Activated CD8-positive, alpha-beta T cell treated with anti-CD3 and anti-CD28 coated beads for 36 hours (primary cell): ENCODE measurements at places on chromosomes 13 and 19. TPM values are rescaled to one million over a fixed set of nuclear protein-coding genes. Genes with fewer than 3 reads are reported as not detected.

The LRP3 gene
- total RNA-seq, result 0.31 TPM

The MEIOSIN gene
- not detected for total RNA-seq

The DAND5 gene
- not detected for total RNA-seq

The DNAJC3 gene
- 15.9 TPM for total RNA-seq

The ZNF44 gene
- 6.1 TPM for total RNA-seq

The NLRP4 gene
- total RNA-seq, result not detected

The CEACAM5 gene
- total RNA-seq, result not detected

The IGFL3 gene
- total RNA-seq, result not detected

- H3K4me1 ChIP-seq, result peaks cover 7% of the 10 kb centered on the region
- DNase-seq, result peak; percentile 19
- no peak overlapping the region for H3K27ac ChIP-seq
- H3K4me3 ChIP-seq, result peak overlapping the region; percentile 44
- no peaks in the 10 kb centered on the region for H3K36me3 ChIP-seq
- H3K27me3 ChIP-seq, result peaks cover 17% of the 10 kb centered on the region
These were observed 111.5 kb downstream of the PTPRS start for GRCh38 chr19:5228932-5229777.

GRCh38 chr13:78606471-78607408 lies 3.4 kb upstream of the POU4F1 start:
- H3K36me3 ChIP-seq, result no peaks in the 10 kb centered on the region
- no peak for DNase-seq
- no peak overlapping the region for H3K4me3 ChIP-seq
- H3K27me3 ChIP-seq, result peaks cover 82% of the 10 kb centered on the region
- H3K4me1 ChIP-seq, result peaks cover 25% of the 10 kb centered on the region

- no peak overlapping the region for H3K27ac ChIP-seq
- H3K4me1 ChIP-seq, result peaks cover 14% of the 10 kb centered on the region
- H3K4me3 ChIP-seq, result no peak overlapping the region
- H3K27me3 ChIP-seq, result peaks cover 38% of the 10 kb centered on the region
- H3K36me3 ChIP-seq, result peaks cover 18% of the 10 kb centered on the region
These were observed 13.1 kb downstream of the EPS8L1 start for GRCh38 chr19:55088543-55089341.

GRCh38 chr13:81394640-81395039 lies 1053.7 kb upstream of the SPRY2 start:
- no peak for DNase-seq
- H3K4me3 ChIP-seq, result no peak overlapping the region
- H3K27me3 ChIP-seq, result no peaks in the 10 kb centered on the region
- no peaks in the 10 kb centered on the region for H3K4me1 ChIP-seq
- H3K27ac ChIP-seq, result no peak overlapping the region

GRCh38 chr13:102035969-102036368 lies 365.9 kb downstream of the FGF14 start:
- DNase-seq, result no peak
- no peak overlapping the region for H3K27ac ChIP-seq
- H3K36me3 ChIP-seq, result no peaks in the 10 kb centered on the region
- no peaks in the 10 kb centered on the region for H3K27me3 ChIP-seq
- no peaks in the 10 kb centered on the region for H3K4me1 ChIP-seq

DNA sequence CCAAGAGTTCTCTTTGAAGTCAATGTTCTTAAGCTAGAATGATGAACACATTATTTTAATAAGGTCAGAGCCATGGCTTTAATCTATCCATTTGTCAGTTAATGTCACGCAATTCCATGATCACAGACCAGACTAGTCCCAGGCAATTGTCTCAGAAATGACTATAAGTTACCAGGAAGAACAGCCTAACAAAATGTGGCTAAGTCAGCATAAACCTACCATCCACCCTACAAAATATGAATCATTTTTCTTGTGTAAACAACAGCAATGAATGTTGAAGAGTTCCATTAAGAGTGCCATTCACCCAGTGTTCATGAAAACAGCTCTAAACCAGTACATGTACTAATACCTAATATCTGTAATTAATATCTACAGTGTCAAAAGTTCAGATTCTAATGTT lies 127.5 kb downstream of the KCTD12 start:
- no peak overlapping the region for H3K27ac ChIP-seq
- H3K4me1 ChIP-seq, result no peaks in the 10 kb centered on the region
- H3K4me3 ChIP-seq, result no peak overlapping the region
- H3K27me3 ChIP-seq, result no peaks in the 10 kb centered on the region

DNA sequence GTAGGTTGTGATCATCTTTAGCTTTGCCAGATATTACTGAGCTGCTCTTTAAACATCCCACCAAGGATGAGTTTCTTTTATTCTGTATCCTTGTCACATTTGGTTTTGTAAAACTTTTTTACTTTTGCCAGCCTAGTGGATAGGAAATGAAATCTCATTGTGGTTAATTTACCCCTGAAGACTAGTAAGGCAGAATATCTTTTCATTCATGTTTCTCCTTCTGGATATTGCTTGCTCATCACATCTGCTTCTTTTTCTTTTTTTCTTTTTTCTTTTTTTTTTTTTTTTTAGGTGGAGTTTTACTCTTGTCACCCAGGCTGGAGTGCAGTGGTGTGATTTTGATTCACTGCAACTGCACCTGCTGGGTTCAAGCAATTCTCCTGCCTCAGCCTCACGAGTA lies 31.3 kb downstream of the SIPA1L3 start:
- peaks cover 26% of the 10 kb centered on the region for H3K36me3 ChIP-seq
- peaks cover 5% of the 10 kb centered on the region for H3K4me1 ChIP-seq
- no peaks in the 10 kb centered on the region for H3K27me3 ChIP-seq
- H3K27ac ChIP-seq, result no peak overlapping the region
- no peak overlapping the region for H3K4me3 ChIP-seq

DNA sequence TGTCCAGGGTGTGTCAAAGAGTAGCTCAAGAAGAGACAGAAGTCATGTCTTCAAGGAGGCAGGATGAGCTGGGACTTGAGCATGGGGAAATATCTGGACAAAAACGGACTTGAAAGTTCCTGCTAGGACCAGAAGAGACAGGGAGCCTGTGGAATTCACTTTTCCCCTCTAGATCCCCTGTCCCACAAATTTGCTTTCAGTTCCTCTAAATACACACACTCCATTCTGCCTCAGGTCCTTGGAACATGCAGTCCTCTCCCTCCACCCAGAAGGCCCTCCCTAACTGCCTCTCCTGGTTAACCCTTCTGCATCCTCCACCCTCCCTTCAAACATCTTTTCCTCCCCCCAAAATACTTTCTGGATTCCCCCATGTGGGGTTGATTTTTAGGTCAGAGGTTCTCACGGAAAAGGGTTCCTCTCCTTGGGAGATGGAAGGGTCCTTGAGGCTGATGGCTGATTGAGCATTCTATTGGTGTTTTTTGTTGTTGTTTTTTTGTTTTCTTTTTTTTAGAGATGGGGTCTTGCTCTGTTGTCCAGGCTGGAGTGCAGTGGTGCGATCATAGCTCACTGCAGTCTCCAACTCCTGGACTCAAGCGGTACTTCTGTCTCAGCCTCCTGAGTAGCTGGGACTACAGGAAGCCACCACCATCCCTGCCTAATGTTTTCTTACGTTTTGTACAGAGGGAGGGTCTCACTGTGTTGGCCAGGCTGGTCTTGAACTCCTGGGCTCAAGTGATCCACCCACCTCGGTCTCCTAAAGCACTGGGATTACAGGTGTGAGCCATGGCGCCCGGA lies 6.9 kb upstream of the RETN start:
- no peak overlapping the region for H3K4me3 ChIP-seq
- no peaks in the 10 kb centered on the region for H3K36me3 ChIP-seq
- H3K4me1 ChIP-seq, result peaks cover 19% of the 10 kb centered on the region
- peaks cover 3% of the 10 kb centered on the region for H3K27me3 ChIP-seq
- no peak overlapping the region for H3K27ac ChIP-seq

DNA sequence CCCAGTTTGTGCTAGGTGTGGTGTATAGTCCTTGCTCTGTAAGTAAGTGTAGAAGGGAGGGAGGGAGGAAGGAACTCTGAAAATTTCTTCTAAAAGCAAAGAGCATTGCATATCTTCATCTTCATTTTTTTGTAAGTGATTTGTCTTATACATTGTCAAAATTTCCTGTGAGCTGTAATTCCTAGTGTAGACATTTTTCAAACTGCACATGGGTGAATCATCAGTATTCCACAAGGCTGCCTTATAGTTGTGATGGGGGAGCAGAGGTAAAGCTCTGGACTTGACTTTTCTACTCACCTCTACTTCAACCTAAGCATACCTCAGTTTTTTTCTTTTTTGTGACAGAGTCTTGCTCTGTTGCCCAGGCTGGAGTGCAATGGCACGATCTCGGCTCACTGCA lies 86.9 kb downstream of the CDK8 start:
- no peak for DNase-seq
- H3K27ac ChIP-seq, result no peak overlapping the region
- no peak overlapping the region for H3K4me3 ChIP-seq
- no peaks in the 10 kb centered on the region for H3K4me1 ChIP-seq

DNA sequence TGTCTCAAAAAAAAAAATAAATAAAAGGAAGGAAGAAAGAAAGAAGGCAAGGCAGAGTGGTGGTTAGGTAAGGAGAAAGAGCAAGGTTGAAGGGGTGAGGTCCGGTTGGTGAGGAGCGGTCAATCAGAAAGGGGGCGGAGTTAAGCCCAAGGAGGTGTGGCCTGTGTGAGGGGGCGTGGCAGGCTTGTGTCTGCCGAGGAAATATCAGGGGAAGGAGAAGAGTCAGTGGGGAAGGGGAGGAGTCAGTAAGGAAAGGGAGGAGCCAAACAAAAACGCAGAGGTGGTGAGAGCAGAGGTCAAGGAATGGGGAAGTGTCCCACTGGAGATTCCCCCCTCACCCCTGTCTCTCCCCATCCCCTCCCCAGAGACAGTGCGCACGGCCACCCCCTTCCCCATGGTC lies 5.9 kb downstream of the CACNG7 start:
- no peaks in the 10 kb centered on the region for H3K36me3 ChIP-seq
- no peak overlapping the region for H3K4me3 ChIP-seq

DNA sequence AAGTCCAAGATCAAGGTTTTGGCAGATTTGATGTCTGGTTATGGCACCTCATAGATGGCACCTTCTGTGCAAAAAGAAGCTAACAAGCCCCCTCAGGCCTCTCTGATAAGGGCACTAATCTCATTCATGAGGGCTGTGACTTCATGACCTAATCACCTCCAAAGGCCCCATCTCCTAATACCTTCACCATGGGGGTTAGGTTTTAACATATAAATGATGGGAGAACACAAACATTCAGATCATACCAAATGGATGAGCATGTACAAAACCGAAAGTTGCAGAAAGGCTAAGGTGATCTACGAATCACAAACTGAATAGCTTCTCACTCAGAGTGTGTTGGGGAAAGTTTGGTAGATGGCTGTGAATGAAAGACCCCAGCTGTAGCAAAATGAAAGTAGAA lies 217.4 kb downstream of the TBC1D4 start:
- H3K36me3 ChIP-seq, result no peaks in the 10 kb centered on the region
- H3K4me3 ChIP-seq, result no peak overlapping the region
- no peaks in the 10 kb centered on the region for H3K4me1 ChIP-seq
- no peak overlapping the region for H3K27ac ChIP-seq
- DNase-seq, result no peak
- peaks cover 1% of the 10 kb centered on the region for H3K27me3 ChIP-seq

GRCh38 chr13:36051082-36051481 lies 80.1 kb downstream of the DCLK1 start:
- no peaks in the 10 kb centered on the region for H3K4me1 ChIP-seq
- H3K27me3 ChIP-seq, result no peaks in the 10 kb centered on the region
- H3K4me3 ChIP-seq, result no peak overlapping the region
- DNase-seq, result no peak
- no peak overlapping the region for H3K27ac ChIP-seq
- no peaks in the 10 kb centered on the region for H3K36me3 ChIP-seq

GRCh38 chr13:27263438-27263837 lies 7.2 kb upstream of the RASL11A start:
- H3K4me1 ChIP-seq, result peaks cover 52% of the 10 kb centered on the region
- H3K27ac ChIP-seq, result peak overlapping the region; percentile 28
- H3K36me3 ChIP-seq, result peaks cover 33% of the 10 kb centered on the region
- H3K4me3 ChIP-seq, result no peak overlapping the region
- no peaks in the 10 kb centered on the region for H3K27me3 ChIP-seq

GRCh38 chr13:97189928-97190327 lies 32.2 kb upstream of the MBNL2 start:
- H3K27me3 ChIP-seq, result peaks cover 3% of the 10 kb centered on the region
- H3K4me3 ChIP-seq, result no peak overlapping the region
- DNase-seq, result no peak
- peaks cover 8% of the 10 kb centered on the region for H3K4me1 ChIP-seq
- H3K36me3 ChIP-seq, result no peaks in the 10 kb centered on the region

GRCh38 chr13:78247362-78247761 lies 328.7 kb upstream of the EDNRB start:
- no peaks in the 10 kb centered on the region for H3K4me1 ChIP-seq
- H3K4me3 ChIP-seq, result no peak overlapping the region
- H3K27ac ChIP-seq, result no peak overlapping the region

DNA sequence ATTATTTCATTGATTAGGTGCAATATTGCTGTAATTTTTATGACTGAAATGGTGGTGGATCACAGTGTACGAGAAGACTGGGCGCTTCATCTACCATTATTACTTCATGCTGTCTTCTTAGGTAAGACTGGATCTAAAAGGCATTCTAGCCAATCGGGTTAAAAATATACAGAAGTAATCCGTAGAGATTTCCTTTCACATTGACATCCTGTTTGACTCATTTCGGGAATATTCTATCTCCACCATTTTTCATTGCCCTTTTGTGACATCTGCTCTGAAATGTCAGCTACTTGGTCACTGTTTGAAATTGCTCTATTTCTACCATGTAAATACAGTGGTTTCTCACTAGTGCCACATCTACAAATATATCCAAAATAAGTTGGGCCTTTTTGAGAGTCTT lies 90.2 kb downstream of the ZAR1L start:
- no peaks in the 10 kb centered on the region for H3K4me1 ChIP-seq
- no peaks in the 10 kb centered on the region for H3K36me3 ChIP-seq
- H3K27ac ChIP-seq, result no peak overlapping the region
- no peak overlapping the region for H3K4me3 ChIP-seq
- H3K27me3 ChIP-seq, result no peaks in the 10 kb centered on the region

- H3K27me3 ChIP-seq, result no peaks in the 10 kb centered on the region
- H3K4me1 ChIP-seq, result peaks cover 19% of the 10 kb centered on the region
- H3K27ac ChIP-seq, result no peak overlapping the region
- H3K4me3 ChIP-seq, result no peak overlapping the region
- no peak for DNase-seq
- peaks cover 8% of the 10 kb centered on the region for H3K36me3 ChIP-seq
These were observed 49.6 kb downstream of the ABCC4 start for GRCh38 chr13:95251641-95252040.
